Fibroblast of villous mesenchyme (primary cell): ENCODE measurements at places on chromosomes 12 and 14. TPM values are rescaled to one million over a fixed set of nuclear protein-coding genes. Genes with fewer than 3 reads are reported as not detected.

ESRRB gene
- total RNA-seq, result not detected in 2 replicates

OVCH1 gene
- total RNA-seq, result under 0.01 TPM in 2 replicates

MIP gene
- total RNA-seq, result not detected in 2 replicates

ADCY6 gene
- total RNA-seq, result 39.6 and 47.1 TPM in 2 replicates

COCH gene
- under 0.01 and 9.0 TPM in 2 replicates for total RNA-seq
